NCI-H1694 (cell line): ENCODE measurements at places on chromosomes 1 and 21.

GRCh38 chr1:10687251-10687651 is 109.2 kb downstream of the CASZ1 start:
- no peak for DNase-seq

- no peak for DNase-seq
Measured at GRCh38 chr21:23496729-23497128, 2110.6 kb downstream of the MRPL39 start.

DNA sequence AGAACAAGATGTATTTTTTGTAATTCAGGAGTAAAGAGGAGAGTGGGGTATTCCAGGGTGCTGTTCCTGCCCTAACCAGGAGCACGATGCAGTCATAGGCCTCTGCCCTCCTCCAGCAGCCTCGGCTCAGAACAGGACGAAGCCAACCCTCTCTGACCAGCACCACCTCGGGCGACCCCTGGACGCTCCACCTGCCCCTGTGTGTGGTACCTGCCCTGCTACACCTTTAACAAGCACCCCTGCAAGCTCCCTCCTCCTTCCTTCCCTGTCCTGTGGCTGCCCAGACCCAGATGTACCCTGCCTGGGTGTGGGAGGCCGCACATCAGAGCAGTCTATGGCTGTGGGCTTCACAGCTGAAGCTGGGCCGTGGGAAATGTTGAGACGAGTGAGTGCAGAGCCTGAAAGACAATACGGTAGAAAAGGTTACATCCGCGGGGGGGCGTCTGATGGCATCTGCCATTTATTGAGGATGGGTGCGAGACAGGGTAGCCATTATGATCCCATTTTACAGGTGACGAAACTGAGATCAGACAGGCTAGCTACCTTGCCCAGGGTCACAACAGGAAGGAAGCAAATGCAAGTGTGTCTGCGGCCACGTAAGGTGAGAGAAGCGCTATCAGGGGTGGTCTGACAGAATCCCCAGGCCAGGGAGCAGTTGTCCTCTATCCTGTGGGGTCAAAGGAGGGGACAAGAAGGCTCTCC is 4.6 kb downstream of the ERG start:
- DNase-seq = no peak

DNA sequence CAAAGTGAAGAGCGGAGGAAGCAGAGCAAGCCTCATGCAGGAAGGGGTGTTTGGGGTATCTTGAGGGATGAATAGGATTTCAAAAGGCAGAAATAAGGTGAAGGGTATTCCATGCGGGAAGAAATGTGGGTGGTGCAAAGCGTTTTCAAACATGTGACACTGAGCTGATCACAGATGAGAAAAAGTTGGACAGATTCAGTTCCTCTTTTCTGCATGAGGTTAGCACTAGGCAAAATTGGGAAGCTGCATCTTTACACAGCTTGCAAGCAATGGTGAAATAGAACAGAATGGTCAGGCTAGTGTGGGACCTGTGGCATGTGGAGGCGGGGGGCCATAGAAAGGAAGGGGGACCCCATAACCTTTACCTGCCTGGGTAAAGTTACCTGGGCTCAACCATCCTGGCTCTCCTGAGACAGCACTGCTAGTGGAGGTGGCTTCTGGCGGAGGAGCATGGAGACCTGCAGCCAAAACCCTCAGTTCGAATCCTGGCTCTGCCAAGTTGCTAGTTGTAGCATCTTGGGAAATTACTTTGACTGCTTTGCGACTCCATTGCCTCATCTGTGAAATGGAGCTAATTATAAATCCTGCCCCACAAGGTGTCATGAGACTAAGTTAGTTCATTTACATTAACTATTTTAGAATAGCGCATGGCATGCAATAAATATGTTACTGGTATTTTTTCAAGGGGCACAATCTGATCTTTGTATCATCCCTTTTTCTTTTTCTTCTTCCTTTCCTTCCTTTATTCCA is 16.4 kb downstream of the KCNA10 start:
- no peak for DNase-seq

- DNase-seq = no peak
Measured at GRCh38 chr1:151039521-151039920, 3.1 kb downstream of the BNIPL start.

- no peak for DNase-seq
Measured at GRCh38 chr1:61953076-61953789, 211.0 kb downstream of the PATJ start.
